MCF 10A (cell line): ENCODE measurements at places on chromosomes 11 and 22.

DNA sequence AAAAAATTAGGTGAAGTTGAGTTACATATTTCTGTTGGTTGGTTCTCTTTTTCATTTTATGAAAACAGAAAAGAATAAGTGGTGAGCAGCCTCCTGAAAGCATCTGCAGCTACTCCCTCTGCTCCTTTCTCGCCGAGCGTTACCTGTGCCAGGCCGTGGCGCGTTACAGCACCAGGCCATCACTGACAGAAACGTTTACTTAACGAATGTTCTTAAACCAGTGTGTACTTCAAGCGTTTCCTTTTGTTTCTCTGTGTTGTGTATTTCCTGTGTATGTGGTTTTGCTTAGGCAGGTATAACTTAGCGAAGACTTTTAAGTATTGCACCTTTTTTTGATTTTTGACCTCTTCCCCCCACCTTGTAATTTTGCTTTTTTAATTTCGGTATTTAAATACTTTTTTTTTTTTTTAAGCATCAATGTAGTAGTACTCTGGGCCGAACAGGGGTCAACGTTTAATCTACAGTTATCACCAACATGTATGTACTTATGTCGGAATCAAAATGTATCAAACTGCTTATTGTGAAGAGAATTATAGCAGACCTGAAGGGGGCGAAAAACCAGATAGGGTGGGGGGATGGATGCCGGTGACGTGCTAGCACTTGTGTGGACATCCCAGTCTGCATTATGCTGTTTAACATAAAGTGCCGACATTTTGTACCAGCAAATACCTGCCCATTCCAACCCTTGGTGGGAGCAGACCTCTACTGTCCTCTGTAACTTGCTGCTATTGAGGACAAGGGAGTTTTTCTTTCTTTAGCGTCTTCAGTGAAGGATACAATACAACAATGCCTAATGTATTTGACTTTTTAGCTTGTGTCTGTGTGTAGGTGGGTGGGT, 21.6 kb upstream of the ADSL start:
- no peak for DNase-seq

DNA sequence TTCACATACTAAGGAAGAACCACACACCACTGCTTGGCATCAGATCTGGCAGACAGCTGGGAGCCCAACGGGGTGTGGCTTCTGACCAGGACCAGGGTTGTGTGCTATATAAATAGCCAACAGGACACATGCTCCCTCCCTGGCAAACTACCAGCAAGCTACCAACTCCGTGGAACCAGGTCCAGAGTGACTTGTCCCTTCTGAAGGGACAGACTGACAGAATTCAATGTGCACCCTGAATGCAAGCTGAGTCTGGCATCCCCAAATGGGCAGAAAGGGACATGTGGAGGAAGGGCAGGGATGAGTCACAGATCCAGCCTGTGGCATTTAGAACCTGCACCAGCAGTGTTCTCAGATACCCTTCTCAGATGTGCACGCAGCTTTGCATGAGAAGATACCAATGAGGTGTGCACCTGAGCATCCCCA, 92.9 kb downstream of the MICAL3 start:
- DNase-seq, result peak; percentile 49

GRCh38 chr11:27830206-27830605, 130.0 kb upstream of the BDNF start:
- no peak for DNase-seq

- no peak for DNase-seq
These were observed 77.7 kb downstream of the FAM76B start for GRCh38 chr11:95711945-95712221.

DNA sequence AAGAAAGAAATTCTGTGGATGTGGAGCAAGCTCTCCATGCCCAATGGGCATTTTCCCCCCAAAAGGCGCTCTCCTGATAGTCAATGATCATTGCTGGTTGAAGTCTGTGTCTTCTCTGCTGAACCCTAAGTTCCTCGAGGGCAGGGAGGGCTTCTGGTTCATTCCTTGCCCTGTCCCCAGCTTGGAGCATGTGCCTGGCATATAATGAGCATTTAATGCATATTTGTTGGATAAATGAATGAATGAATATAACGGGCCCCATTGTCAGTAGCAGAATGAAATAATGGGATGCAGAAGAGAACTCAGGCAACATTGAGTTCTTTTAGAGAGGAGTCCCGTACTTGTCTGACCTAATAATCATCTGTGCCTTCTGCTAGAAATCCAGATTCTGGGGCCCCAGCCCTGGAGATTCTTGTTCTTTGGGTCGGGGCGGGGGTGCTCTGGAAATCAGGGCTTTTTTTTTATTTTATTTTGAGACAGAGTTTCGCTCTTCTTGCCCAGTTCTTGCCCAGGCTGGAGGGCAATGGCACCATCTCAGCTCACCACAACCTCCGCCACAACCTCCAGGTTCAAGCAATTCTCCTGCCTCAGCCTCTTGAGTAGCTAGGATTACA, 64.4 kb downstream of the CD82 start:
- DNase-seq, result no peak

- no peak for DNase-seq
These were observed 48.8 kb downstream of the DEPDC5 start for GRCh38 chr22:31802575-31802974.
